ENCODE measurements at places on chromosomes 2 and 18. TPM values are rescaled to one million over a fixed set of nuclear protein-coding genes. Genes with fewer than 3 reads are reported as not detected.
A peak's percentile ranks its signal among the peaks of the same experiment; 100 is the strongest.

GRCh38 chr2:14790041-14790640 lies 157.6 kb downstream of the LRATD1 start:
- no peak for DNase-seq

- peak; percentile 56 for DNase-seq
Observed at GRCh38 chr2:9174771-9175437, 31.7 kb upstream of the ASAP2 start.

DNA sequence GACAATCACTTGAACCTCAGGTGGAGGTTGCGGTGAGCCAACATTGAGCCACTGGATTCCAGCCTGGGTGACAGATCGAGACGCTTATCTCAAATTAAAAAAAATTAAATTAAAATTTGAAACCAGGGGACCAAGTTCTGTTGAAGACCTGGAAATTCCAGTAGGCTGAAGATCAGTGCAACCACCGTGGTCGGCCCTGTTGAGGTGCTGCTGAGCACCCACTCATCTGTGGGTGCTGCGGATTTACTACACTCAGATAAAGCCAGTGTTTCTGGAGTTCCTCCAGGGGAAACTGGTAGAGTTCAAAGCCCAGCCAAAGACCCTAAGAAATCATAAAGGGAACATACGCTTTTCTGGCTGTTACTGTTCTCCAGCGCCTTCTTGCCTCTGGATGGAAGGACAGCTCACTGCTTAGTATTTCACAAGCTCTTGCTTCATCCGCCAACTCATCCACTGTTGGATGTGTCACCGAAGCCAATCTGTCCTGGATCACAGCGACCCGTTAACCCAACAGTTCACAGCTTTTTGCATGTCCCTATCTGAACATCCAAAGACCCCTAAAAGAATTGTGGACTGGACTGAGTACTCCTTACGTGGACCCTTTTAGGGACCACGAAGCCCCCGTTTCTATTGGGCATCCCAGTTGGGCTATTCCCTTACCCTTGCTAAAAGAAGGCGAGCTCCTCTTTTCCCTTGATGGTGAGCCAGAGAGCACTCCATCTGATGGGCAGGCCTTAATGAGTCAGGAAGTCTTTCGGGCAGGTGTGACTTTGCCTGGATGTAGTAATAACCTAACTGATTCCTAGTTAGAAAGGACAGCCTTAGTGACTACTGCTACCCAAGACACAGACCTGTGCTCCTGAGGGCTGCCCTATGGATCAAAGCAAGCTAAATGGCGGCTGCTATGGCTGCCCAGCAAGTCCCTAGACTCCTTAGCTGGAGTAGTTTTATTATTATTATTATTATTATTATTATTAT lies 6.0 kb upstream of the ALPP start:
- peak; percentile 42 for DNase-seq

DNA sequence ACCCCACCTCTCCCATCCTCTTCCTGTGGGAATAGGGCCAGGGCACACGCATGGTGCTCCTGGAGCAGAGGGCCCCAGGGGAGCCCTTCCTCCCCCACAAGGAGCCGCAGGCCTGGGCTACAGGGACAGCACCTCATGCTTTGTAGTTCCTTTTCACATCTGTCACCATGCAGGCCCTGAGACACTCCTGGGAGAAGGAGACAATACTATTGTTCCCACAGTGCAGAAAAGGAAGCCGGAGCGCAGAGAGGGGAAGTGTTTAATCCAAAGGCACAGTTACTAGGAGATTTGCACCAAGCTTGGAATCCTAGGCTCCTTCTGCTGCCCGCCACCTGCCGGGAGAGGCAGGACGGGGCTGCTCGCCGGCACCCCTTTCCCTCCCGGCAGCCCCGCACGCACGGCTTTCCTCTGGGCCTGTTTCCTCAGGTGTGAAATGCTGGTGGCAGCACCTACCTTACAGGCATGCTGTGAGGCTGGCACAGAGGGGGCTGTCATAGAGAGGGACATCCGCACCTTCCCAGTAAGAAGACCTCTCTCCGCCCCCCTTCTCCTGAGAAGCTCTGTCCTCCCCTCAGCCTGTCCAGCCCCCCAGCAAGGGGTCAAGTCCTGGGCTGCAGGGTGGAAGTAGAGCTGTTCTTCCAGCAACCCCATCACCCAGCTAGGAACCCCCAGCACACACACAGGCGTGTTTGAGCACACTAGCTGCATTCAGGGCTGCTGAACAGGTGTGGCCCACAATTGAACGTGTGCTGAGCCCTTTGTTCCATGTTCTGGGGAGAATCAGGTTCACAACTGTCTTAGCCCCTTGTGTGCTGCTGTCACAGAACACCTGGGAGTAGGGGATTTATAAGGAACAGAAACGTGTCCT lies 62.6 kb downstream of the SMAD7 start:
- DNase-seq = no peak

- peak; percentile 24 for DNase-seq
Observed at GRCh38 chr2:68643011-68643873, at the start of gene PROKR1. TSS of gene PROKR1 (plus strand) at chr2:68643579. CDS start at chr2:68645822, 2,243 bp downstream.

DNA sequence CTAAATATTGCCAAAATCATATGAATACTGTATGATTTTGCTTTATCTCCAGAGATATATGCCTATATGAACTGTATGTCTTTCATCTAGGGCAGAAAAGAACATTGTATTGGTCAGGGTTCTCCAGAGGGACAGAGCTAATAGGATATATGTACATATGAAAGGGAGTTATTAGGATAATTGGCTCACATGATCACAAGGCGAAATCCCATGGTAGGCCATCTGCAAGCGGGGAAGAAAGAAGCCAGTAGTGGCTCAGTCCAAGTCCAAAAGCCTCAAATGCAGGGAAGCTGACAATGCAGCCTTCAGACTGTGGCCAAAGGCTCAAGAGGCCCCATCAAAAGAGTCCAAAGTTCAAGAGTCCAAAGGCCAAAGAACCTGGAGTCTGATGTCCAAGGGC lies 209.9 kb downstream of the RNF144A start:
- DNase-seq = no peak

DNA sequence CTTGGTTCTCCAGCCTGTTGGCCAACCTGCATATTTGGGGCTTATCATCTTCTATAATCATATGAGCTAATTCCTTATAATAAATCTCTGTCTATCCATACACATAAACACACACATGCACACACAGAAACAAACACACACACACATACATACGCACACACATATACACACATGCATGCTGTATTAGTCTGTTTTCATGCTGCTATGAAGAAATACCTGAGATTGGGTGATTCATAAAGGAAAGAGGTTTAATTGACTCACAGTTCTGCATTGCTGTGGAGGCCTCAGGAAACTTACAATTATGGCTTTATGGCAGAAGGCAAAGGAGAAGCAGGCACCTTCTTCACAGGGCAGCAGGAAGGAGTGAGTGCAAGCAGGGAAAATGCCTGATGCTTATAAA lies 707.4 kb upstream of the CDH2 start:
- DNase-seq = peak; percentile 68

- DNase-seq = no peak
Observed at GRCh38 chr2:239721531-239721930, 303.6 kb downstream of the NDUFA10 start.

- DNase-seq = no peak
Observed at GRCh38 chr2:162282765-162283425, 35.6 kb downstream of the IFIH1 start.

DNA sequence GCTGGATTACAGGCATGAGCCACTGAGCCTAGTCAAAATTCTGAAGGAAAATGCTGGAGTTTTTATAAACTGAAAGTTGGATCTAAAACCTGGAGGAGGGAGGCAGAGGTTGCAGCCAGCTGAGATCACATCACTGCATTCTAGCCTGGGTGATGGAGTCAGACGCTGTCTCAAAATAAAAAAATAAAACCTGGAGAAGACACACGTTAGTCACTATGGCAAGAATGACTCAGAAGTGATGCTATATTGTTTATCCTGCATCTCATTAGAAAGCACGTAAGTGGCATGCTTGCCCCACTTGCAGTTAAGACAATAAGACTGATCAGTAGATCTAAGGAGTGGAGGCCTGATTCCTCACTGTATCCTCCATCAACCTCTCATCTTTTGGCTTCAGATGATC lies 106.6 kb upstream of the STON1 start:
- DNase-seq = peak; percentile 88

DNA sequence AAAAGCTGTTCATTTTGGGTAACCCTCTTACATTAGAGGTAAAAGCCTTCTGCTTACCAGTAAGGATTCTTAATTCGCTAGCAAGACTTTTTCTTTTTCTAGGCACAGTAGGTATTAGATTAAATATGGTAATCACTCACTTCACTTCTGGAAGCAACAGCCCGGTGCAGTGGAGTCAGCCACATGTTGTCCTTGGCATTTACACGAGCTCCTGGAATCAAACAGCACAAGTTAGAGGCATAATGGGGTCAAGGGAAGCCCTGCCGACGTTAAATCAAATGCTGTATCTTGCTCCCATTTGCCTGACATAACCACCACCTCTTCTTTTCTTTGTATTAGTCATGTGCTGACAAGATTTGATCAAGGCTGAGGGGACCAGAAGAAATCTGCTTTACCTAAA lies 174.1 kb downstream of the ANKRD44 start:
- DNase-seq = no peak

DNA sequence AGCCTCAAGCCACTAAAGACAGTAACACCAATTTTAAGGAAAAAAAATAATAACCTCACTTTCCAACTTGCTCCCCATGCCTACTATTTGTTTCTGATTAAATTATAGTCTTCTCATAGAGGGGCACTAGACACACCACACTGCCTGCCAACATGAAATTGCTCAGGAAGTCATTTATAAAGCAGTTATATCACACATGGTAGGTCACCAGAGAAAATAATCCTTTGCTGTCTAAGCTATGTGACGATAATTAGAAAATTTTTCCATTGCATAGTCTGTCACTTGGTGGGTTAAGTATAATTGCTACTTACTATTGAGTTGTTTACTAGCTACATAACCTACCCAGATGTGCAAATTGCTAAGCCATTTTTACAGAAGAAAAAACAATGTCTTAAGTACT lies 85.2 kb downstream of the INO80D start:
- DNase-seq = no peak

DNA sequence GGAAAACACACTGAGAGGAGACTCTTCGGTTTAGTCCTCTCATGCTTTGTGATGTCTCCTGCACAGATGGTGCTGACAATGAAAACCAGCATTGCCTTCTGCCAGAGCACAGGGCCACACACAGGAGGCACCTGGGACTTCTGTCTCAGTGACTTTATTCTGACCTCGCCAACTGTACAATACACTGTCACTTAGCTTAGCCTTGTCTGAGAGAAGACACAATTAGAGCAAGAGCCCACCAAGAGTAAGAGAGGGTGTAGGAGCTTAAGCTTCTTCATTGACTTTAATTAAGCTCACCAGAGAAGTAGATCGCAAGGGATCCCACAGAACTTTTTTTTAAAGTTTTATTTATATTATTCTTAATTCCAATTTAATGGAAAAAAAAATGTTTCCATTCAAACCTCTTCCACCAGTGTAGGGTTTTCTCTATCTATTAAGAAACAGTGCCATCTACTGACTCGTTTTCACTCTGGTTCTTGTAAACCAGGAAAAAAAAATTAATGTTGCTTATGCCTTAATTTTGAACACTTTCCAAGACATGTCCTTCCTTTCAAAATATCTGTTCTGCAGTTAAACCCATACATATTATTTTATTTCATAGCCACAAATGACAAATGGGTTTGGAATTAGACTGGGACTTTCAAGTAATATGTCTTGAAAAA lies 42.4 kb upstream of the DDX18 start:
- no peak for DNase-seq

DNA sequence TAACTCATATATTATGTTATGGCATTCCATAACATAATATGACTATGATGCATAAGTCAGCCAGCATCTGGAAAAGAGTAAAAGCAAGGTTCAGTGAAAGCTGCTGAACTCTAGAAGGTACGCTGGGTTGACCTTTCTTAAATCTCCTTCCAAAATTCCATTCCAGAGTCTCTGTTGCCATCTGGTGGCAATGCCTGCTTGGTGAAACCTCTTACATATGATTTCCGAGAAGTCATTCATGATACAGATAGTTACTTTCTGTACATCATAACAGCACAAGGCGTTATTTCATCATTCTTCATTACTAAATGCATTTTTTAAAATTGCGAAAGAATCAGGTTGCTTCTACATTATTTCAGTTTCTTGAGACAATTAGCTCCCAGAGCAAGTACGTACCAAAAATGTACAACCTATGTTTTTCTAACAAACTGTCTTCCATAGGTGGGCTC lies 7.0 kb upstream of the EPG5 start:
- DNase-seq = peak; percentile 76

DNA sequence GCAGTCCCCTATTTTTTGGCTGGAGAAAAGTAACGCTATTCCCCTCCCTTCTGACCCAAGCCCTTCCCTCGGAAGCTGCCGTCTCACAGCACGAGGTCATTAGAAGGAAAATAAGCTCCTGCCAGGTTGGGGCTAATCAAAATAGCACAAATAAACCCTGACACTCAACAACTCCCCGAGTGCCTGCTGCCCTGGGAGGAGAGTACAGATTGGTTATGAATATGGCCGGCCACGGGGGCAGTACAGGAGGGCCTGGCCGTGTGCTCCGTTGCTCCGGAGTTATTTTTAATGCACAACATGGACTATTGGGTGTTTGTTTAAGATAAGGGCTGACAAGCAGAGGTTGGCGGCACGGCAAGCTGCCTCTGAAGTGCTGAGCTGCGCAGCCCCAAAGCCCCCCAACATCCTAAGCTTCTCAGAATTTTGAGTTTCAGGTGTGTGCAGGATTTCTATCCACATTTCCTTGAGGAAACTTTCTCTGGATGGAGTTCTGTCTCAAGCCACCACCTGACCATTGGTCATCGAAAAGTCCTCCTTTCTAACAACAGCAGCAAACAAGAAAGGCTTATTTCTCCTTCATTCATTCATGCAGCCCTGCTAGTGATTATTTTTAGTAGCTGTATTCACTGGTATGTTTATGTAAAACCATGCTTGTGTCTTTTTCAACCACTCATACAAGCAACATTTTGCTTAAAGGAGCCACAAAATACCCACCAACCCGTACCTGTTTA lies 58.7 kb downstream of the PAX3 start:
- no peak for DNase-seq

DNA sequence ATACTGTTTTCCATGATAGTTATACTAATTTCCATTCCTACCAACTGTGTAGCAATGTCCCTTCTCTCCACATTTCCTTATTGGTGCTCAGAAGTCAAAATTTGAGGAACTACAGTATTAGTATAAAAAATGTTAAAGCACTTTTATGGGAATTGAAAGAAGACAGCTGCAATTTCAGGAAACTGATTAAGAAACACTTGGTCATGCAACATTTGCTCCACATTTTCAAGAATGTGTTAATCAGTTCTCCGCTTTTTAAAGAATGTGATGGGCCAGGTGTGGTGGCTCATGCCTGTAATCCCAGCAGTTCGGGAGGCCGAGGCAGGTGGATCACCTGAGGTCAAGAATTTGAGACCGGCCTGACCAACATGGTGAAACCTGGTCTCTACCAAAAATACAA lies 33.6 kb upstream of the MGAT4A start:
- no peak for DNase-seq

Gene TANC1
- polyA plus RNA-seq = 28.8 TPM

Gene BMP10
- not detected for polyA plus RNA-seq

Gene MC2R
- not detected for polyA plus RNA-seq

Gene DNER
- 5.7 TPM for polyA plus RNA-seq

Gene ARHGEF33
- 0.05 TPM for polyA plus RNA-seq

Gene MOGAT1
- polyA plus RNA-seq = not detected

Gene UGT1A9
- polyA plus RNA-seq = not detected

Gene ALPP
- 0.03 TPM for polyA plus RNA-seq

Gene DSG1
- 0.07 TPM for polyA plus RNA-seq

Gene IHH
- polyA plus RNA-seq = 0.02 TPM

Gene HOXD3
- polyA plus RNA-seq = not detected

Gene BOLL
- polyA plus RNA-seq = not detected

Gene FAM228A
- polyA plus RNA-seq = not detected

Gene CD8A
- polyA plus RNA-seq = 0.15 TPM

Gene XPO1
- polyA plus RNA-seq = 53.0 TPM

Gene CYP26B1
- polyA plus RNA-seq = 1.6 TPM

Gene MRO
- not detected for polyA plus RNA-seq

Gene KYNU
- 1.4 TPM for polyA plus RNA-seq
